ENCODE measurements at places on chromosomes 2 and 18.

- peak; percentile 61 for DNase-seq
These were observed 297.9 kb upstream of the MMADHC start for GRCh38 chr2:149885468-149885867.

- DNase-seq = peak; percentile 28
These were observed 5.4 kb upstream of the SPOPL start for GRCh38 chr2:138496096-138496651.

DNA sequence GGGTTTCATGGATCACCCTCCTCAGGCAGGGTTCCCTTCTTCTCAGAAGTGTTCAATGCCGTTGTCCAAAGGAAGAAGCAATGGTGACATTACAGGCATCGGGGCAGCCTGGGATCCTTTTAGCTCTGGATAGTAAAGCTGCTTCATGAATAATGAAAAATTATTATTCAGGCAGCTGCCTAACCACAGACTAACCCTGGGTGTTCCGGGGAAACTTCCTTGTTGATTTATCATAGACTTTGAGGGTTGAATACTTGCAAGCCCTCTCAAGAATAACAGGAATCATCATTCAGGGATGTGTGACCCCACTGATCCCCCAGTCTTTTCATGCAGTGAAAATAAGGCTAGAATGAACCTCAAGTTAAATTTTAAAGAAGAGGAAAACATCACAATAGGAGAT is 419.4 kb downstream of the MEIS1 start:
- DNase-seq = no peak

- DNase-seq = no peak
These were observed 139.0 kb upstream of the ACKR3 start for GRCh38 chr2:236430584-236430983.

- no peak for DNase-seq
These were observed 17.1 kb upstream of the CTIF start for GRCh38 chr18:48521723-48522122.

GRCh38 chr2:205617905-205618304 is 64.4 kb upstream of the NRP2 start:
- no peak for DNase-seq

GRCh38 chr18:46546111-46546640 is 110.8 kb downstream of the LOXHD1 start:
- no peak for DNase-seq

GRCh38 chr2:42842466-42842865 is 50.1 kb upstream of the HAAO start:
- DNase-seq = no peak

GRCh38 chr2:206989311-206989710 is 50.0 kb downstream of the CPO start:
- peak; percentile 38 for DNase-seq

DNA sequence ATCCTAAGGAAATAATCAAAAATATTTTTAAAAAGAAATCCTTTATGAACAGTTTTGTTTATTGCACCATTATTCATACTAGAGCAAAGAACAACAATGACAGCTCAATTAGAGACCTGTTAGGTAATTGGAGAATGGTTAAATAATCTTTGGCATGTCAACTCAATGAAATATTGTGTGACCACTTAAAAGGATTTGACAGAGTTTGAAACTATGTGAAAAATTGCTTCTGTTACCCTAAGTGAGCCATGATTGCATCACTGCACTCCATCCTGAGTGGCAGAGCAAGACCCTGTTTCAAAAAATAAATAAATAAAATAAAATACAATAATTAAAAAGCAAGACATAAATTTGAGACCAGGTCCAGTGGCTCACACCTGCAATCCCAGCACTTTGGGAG is 66.1 kb upstream of the ATP8B1 start:
- no peak for DNase-seq

DNA sequence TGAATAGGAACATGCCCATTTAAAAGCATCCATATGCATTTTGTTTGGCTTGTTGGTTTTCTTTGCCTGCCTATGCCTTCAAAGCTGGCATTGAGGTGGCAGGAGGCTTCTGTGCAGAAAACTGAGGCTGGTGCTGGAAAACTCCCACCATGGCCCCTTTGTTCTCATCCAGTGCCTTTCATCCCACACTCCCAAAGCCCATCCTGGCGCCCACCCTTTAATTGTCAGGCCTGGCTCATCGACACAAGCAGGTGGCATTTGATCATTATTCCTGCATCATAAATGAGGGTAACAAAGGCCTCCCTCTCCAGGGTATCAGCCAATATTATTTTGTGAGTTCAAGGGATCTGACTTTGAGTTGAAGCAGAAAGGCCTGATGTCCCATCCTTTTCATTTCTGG is 24.7 kb upstream of the ANXA4 start:
- DNase-seq = no peak

DNA sequence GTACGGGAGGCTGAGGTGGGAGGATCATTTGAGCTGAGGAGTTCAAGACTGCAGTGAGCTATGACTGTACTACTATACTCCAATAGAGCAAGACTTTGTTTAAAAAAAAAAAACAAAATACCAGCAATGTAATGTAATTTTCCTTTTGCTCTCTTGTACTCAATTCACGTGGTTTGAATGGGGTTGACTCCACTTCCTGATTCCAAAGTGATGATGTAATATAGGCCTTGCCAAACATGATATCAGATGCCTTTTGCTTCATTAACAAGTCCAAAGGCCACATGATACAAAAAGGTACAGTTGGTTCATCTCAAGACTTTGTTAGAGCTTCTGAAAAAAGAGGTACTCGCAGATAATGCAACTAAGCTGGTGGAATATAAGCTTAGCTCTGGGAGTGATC is 321.8 kb downstream of the ZEB2 start:
- peak; percentile 14 for DNase-seq

DNA sequence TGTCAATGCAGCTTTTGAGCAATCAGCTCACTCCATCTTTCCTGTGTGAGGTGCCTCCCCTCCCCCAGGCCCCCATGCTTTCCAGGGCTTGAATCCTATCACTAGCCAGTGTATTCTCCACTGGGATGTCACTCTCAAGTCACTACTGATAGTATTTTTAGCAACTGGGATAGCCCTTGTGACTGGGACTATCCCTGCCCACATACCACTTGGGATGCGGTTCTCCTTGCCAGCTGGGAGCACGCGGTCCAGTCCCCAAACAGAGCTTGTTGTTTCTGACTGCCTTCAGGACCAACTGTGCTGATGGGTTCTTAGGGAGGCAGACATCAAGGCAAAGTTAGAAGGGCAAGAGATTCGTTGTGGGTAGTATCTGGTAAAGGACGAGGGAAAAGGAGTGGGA is 134.9 kb downstream of the FAM161A start:
- DNase-seq = no peak

- DNase-seq = no peak
These were observed 300.9 kb upstream of the FBXO11 start for GRCh38 chr2:48207201-48207641.

DNA sequence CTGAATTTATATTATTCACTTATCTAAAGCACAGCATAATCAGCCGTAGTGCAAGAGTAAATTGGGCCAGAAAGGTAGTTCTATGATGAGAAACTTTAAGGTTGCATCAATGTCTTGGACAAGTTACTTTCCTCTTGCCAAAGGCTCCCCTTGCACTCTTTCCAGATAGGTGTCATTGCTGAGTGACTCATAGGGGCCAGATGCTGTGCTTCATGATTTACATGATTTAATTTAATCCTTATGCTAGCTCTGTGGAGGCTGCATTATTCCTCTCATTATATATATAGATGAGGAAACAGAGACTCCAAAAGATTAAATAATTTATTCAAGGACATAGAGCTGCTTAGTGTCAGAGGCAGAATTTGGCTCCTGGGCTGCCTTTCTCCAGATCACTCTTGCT is 5.0 kb downstream of the CFAP221 start:
- DNase-seq = no peak

GRCh38 chr2:236943841-236944513 is 141.7 kb upstream of the COPS8 start:
- no peak for DNase-seq

DNA sequence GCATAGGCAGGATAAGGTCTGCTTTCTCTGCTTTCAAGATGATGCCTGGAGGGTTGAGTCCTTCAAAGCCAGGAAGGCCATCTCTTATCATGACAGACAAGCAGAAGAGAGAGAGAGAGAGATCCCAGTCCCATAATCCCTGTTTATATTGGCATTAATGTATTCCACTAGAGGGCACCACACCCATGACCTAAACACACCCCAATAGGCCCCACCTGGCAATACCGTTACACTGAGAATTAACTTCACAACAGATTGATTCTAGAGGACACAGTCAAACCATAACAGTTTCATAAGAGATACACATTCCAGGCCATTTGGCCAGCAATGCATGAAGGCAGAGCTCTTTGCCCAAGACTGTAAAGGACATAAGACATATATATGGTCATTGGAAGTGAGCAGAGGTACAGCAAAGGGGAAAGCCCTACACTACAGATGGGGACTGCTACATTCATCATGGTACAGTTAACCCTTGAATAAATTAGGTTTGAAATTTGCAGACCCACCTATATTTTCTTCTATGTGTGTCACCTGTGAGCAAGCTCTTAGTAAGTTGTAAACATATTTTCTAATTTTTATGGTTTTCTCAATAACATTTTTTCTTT is 1516.1 kb downstream of the RPIA start:
- no peak for DNase-seq

- DNase-seq = no peak
These were observed 35.8 kb downstream of the MAP4K3 start for GRCh38 chr2:39401319-39401718.

DNA sequence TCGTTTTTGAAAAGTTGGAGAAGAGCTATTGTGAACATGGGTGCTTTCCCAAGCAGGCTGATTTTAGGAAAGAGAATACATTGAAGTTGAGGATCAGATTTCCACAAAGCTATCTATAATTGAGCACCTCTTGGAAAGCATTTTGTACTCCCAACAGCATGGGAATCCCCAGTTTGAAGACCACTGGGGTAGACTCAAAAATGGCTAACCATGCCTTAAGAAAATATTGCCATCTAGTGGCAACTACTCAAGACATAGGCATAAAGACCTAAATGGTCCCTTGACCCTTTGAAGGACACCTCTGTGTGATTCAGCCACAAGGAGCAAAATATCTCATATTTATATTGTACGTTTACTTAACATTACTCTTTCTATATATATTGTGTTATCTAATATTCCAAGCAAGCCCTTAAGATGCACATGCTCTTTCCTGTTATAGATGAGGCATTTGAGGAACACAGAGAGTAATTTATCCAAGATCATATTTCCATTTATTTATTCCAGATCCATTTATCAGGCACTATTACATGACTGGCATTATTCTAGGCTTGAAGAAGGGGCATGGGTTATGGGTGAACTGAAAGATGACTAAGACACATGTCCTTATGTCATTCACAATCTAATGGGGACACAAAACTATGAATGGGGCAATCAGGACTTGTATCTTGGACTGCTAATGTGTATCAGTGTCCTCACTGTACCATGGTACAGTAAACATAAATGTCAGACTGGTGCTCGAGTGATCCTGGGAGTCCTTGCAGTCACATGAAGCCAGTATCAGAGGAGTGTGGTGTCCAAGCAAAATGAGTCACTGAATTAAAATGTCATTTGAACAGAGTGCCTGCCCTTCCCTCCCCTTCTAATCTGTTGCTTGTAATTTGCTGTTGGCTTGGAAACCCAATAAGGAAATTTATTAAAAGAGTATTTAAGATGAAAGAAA is 121.0 kb upstream of the XPO1 start:
- DNase-seq = peak; percentile 37

DNA sequence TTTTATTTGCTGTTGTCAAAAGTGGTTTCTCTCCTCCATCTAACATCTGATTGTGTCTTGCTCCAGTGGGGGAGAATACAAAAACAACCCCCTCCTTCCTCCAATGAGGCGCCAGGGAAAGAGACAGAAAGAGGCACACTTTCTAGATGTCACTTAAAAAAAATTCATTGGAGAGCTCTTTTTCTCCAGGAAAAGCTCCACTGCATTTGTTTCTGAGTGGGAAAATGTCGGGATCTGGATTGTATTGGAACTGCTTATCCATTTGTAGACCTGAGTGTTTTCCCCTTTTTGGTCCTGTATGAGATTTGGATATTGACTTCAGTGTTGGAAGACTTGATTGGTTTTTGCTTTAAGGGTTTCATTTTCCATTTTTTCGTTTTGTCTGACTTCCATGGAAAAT is 995 bp downstream of the MBD5 start:
- no peak for DNase-seq

DNA sequence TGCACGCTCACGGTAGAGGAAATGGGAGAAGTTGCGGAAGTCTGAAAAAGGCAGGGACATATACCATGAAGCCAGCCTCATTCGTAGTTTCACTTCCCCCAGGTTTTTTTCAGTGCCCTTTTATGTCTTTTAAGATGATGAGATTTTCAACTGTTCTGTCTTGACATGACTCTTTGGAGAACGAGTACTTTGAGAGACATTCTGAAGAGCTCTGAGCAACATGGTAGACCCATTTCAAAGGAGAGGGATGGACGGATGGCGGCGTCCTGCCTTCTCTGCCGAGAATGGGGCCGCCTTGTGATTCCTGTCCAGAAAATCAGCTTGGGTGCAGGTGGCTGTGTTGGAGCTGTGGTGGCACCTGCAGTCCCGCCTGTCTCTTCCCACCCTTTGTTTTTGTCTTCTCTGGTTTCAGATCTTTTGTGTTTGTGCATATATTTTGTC is 41.7 kb downstream of the SH3BP4 start:
- no peak for DNase-seq

DNA sequence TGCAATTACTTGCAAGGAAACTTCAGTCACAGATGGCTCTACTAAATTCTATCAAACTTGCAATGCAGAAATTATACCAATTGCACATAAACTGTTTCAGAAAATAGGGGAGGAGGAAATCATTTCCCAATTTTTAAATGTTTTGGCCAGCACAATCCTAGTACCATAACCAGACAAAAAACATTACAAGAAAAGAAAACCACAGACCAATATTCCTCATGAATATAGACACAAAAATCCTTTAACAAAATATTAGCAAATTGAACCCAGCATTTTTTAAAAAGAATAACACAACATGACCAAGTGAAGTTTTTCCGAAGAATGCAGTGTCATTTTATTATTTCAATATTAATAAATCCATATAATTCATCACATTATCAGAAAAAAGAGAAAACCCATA is 45.8 kb downstream of the INO80C start:
- no peak for DNase-seq

DNA sequence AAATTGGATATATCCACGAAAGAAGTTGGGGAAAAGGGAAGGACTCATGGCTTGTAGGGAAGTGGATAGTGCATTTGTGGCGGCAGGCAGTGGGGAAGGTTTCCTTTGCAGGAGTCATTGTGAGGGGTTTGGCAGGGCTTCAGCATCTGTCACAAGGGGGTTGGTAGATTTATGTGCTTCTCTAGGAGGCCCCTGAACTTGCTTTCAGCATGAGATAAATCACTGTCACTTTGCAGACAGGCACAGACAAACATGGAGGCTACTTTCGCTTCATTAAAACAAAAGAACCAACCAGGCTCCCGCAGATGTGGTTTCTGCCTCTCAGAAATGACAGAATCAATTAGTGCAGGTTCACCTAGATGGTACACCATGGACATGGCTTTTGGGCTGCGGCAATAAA is 340.7 kb downstream of the TGIF1 start:
- DNase-seq = no peak

Data from NCI-H2029 (cell line).